Activated CD4-positive, alpha-beta T cell treated with anti-CD3 and anti-CD28 coated beads for 48 hours (primary cell): ENCODE measurements at places on chromosomes 2 and 18.

- DNase-seq: no peak
Observed at GRCh38 chr18:26864658-26865057, 849 bp downstream of the AQP4 start.

DNA sequence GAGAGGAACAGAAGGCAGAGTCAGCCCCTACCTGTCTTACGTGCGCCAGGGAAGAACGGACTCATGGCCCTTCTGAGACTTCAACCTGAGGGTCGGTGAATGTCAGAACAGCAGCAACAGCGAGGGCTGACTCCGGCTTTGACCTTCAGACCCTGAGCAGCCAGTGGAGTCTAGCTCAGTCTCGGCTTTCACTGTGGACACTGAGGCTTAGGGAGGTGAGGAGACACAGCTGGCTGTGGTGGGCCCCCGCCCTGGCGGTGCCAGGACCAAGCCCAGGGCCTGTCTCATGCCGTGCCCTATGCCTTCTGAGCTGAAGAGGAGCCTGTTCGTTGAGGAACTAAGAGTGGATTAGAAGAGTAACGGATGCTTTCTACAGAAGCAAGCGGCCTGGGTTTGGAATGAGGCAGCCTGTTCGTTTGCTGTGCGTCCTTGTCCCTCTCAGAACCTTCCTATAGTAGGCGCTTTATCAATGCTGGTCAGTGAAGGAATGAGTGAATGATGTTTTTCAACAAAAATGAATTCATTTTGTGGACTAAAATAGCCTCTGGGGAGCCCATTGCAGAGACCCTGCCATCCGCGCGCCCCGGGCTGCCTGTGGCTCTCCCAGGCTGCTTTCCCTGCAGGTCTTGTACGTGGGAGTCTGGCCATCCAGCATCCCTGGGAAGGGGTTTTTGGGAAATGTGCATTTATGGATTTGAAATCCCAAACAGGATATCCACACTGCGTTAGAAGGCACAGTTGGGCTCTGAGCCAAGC, 38.9 kb downstream of the ASB1 start:
- DNase-seq: no peak

- no peak for DNase-seq
Observed at GRCh38 chr2:10865841-10866240, 45.9 kb upstream of the KCNF1 start.

- no peak for DNase-seq
Observed at GRCh38 chr2:157107877-157108276, 149.6 kb upstream of the GALNT5 start.

DNA sequence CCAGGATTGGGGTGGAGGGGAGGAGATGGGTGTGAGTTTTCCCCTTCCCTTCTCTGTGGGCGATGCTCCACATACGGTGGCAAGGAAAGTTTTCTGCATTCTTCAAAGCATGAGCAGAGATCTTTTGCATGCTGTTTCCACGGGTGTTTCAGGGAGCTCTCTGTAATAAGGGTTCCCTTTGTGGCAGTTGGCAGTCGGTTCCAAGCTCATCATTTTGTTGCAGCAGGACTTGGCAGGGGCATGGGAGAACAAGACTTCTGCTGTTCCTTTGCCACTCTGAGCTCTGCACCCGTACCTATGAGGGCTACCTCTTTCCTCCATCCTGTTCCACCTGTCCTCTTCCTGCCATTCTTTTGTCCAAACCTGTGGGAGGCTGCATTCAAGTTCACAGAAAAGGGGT, 71.3 kb upstream of the SPRED2 start:
- DNase-seq: no peak

DNA sequence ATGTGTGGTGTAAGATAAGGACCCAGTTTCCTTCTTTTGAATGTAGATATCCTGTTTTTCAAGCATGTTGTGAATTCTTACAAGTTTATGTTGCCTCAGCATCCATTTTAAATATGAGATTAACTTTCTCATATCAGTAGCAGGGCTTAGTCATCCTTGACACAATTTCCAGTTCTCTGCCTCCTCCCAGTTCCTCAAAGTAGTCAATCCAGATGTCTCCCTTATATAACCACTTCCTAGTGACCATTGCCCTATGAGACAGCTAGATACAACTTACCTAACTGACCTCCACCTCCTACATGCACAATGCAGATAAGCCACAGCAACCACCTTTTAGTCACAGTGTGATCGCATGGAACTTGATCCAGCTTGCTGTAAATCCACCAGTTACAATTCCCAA, 269.2 kb upstream of the ZNF521 start:
- DNase-seq: no peak

DNA sequence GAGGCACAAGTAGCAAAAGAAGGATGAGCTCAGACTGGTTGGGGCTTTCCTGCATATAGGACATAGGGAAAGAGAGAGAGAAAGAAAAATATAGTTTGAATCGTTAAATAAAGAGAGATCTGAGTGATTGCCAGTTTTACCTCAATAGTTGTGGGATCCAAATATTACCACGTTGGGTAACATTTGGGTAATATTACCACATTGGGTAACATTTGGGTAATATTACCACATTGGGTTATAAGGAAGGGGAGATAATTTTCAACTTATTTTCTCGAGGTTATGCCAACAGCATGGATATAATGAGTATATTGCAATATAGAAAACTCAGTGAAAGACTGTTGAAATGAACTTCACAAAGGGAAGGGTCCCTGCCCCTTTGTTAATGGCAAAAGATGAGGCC, 20.7 kb downstream of the SP140 start:
- no peak for DNase-seq

GRCh38 chr2:225493420-225494099, 94.0 kb downstream of the NYAP2 start:
- DNase-seq: no peak

GRCh38 chr2:20595439-20596192, 55.3 kb downstream of the HS1BP3 start:
- no peak for DNase-seq

GRCh38 chr2:222424276-222424728, at the start of gene SGPP2:
SGPP2 (plus strand) TSS chr2:222424543; CDS start chr2:222424603, 60 bp downstream.
- DNase-seq: peak; percentile 35

DNA sequence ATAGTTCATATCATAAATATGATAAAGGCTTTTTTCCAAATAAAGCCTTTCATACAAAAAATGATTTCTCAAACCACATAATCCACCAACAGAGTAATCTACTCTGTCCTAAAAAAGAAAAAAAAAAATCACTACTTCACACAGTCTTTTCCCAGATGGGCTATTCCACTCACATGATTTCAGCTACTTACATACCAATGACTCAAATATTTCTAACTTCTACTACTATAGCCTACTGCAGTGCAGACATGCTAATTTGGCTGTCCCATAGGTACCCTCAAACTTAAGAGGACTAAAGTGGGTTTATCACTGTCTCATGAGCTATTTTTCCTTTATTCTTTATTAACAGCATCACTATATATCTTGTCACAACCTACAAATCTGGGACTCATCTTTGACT, 57.4 kb downstream of the SLC66A3 start:
- no peak for DNase-seq

- no peak for DNase-seq
Observed at GRCh38 chr18:23189768-23190661, 54.7 kb downstream of the CABLES1 start.

DNA sequence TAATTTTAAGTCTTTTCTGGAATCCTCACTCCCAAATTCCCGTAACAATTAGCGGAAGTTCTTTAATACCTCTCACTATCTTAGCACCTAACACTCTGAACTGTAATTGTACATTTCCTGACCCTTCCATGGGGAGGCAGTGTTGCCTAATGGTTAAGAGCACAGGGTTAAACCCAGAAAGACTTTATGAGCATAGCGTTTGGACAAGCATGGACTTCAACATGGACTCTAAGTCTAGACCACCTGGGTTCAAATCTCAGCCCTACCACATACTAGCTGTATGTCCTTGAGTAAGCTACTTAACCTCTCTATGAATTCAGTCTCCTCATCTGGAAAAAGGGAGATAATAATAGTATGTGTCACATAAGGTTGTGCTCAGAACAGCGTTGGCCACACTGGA, 13.0 kb downstream of the ANTXR1 start:
- DNase-seq: peak; percentile 48

- DNase-seq: peak; percentile 38
Observed at GRCh38 chr18:65938592-65939372, 188.0 kb downstream of the CDH7 start.

GRCh38 chr2:113158884-113159553, 14.8 kb upstream of the PSD4 start:
- DNase-seq: no peak

DNA sequence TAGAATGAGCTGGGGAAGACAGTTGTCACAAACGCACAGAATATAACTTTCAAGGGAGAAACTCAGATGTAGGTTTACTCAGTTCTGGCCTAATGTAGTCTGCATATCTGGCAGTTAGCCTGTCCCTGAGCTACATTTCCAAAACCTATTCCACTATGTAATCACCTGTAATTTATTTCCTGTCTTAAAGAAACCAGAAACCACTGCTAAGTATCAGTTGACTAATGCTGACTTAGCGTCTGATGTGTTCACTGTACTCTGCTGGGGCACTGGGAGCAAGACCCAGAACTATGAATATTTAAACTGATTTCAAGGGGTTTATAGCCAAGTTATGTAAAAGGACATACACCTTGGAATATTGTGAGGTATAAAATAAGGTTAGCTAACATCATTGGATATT, 1995.2 kb upstream of the PIK3C3 start:
- DNase-seq: no peak

DNA sequence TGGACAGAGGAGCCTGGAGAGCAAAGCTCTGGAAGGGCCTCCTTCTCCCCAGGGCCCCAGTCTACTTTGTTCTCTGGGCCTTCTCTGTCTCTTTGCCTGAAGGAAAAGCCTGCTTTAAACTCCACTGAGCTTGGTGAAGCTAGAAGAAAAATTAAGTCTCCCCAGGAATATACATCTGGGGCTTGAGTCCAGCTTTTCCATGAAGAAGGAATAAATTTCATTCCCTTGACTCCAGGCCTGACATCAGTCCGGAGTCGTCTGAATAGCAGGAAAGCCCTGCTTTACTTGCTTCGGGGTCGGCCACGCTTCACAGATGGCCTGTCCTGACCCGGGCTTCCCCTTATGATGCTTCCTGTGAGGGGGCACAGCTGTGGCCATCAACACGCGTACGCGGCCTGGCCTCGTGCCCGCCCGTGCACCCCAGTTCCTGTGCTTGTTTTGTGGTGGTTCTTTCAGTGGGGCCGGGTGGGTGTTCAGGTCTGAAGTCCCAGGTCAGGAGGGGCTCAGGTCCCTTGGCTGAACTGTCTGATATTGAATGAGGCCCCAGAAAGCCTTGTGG, 73.6 kb downstream of the ACOXL start:
- no peak for DNase-seq

GRCh38 chr2:22355816-22356433, 1029.1 kb upstream of the KLHL29 start:
- peak; percentile 61 for DNase-seq

GRCh38 chr2:113178069-113178746, 4.4 kb downstream of the PSD4 start:
- DNase-seq: no peak

GRCh38 chr2:10954856-10955818, 43.4 kb downstream of the KCNF1 start:
- no peak for DNase-seq

DNA sequence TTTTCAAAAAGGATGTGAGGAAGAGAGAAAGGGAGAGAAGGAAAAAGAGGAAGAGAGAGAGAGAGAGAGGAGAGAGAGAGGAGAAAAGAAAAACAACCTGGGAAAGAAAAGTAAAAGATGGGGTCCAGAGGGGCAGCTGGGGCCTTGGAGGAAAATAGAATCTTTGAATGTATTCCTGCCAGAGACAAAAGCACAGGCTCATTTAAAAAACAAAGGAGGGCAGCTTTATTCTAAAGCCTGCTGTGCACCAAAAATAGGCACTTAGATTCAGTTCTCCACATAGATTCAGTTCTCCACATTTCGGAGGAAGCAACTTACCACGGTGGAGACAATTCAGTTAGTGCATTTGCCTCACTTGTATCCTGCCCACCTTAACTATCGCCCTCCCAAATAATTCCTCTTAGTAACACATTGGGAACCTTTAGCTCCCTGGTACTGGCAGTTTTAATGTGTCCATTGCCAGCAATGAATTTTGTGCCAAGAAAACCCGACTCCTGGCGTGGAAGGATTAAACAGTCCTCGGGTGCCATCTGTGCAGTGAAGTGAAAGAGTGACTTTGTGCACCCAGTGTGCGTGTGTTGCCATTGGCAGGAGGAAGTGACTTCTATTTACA, 71.3 kb downstream of the DPP4 start:
- no peak for DNase-seq

DNA sequence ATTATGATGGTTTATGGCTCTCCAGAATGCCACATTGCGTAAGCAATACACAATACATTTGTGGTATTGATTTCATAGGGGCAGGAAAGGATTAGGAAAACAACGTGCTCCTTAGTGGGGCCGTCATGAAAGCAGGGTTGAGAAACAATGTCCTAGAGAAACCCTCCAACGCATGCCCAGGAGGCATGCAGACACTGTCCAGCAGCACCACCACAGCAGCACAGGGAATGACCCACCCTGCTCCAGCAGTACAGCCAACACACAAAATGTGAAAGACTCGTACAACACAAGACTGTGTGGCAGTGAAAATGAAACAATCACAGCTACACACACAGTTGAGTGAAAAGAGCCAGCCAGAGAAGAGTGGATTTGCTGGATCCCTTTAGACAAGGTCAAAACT, 66.3 kb downstream of the FAM168B start:
- DNase-seq: no peak

DNA sequence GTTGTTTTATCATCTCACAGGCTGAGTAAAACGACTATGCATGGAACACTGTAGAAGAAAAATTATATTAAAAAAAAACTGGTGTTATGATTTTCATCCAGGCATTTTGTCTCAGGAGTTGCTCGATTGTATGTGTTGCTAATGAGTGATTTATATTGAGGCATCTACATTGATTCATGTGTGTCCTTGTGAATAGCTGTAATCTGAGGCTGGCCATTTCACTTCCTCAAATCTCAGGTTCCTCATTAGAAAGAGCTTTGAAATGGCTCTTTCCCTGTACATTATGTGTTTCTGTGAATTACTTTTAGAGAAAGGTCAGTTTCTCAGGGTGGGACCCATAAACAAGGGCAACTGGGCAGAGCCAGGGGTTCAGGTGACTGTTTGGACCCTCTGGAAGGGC, 2.3 kb downstream of the IL18R1 start:
- no peak for DNase-seq

- no peak for DNase-seq
Observed at GRCh38 chr2:128369108-128369555, 50.5 kb upstream of the HS6ST1 start.

DNA sequence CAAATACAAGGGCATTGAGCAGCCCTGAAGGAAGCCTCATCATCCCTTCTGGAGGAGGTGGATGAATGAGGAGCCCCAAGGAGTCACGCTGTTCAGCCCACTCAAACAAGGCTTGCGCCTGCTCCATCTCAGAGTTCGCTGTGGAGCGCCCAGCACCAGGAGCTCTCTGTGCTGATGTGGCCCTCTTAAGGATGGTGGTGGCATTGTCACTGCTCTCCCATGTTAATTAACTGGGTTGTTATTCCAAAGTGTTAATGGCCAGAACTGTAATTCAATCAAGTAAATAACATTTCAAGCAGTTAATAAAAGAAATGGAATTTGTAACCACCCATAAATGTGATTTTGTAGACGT, 726.0 kb upstream of the RAB6C start:
- DNase-seq: no peak
